ENCODE measurements at places on chromosomes 4 and X.
A peak's percentile ranks its signal among the peaks of the same experiment; 100 is the strongest.

DNA sequence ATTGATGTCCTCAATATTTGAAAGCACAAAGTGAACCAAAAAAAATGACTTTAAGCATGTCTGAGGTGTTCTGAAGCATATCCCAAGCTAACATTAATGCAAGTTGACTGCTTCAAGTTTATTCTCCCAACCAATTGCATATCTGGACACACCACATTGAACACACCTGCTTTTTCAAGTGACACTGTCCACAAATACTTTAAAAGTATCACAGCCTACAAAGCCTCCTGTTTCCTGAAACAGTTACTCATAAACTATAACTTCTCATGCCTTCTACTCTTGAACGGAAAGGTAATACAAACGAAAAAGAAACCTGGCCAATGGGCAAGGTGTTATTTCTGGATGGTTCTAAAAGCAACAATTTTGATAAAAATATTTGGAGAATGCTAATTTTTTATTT lies 1.1 kb downstream of the CDKL2 start:
- no peak for DNase-seq

DNA sequence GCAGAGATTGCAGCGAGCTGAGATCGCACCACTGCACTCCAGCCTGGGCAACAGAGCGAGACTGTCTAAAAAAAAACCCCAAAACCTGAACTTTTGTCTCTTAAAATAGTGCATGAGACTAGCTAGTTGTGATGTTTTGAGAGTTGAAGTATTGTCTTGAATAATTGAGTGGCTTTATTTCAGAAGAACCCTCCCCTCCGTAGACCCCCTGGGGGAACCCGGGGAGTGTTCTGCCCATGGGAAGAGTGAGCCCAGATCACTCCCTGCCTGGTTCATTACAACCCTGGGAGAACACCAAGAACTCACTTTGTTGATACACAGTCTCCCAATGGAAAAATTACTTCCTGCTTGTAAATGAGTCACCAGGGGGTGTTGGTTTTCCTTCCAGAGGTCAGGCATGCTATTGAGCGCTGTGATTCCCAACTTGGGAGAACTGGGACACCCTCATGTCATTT lies 65.3 kb upstream of the SHISA3 start:
- no peak for DNase-seq

DNA sequence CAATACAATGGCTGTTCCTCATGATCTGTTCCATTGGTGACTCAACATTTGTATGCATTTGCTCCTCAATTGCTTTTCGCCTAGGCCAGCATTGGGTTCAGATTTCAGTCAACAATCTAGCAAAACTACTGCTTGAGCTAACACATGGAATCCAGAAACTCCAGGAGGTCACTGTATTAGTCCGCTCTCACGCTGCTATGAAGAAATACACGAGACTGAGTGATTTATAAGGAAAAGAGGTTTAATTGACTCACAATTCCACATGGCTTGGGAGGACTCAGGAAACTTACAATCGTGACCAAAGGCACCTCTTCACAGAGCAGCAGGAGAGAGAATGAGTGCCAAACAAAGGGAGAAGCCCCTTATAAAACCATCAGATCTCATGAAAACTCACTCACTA lies 67.1 kb downstream of the RXFP1 start:
- DNase-seq = no peak

GRCh38 chr4:119212234-119212963 lies at the start of gene USP53:
TSS of gene USP53 (plus strand) at chr4:119212713. CDS start at chr4:119239760, 27,047 bp downstream.
- DNase-seq = peak; percentile 94

GRCh38 chrX:22296871-22297270 lies 24.2 kb downstream of the CBLL2 start:
- DNase-seq = no peak

DNA sequence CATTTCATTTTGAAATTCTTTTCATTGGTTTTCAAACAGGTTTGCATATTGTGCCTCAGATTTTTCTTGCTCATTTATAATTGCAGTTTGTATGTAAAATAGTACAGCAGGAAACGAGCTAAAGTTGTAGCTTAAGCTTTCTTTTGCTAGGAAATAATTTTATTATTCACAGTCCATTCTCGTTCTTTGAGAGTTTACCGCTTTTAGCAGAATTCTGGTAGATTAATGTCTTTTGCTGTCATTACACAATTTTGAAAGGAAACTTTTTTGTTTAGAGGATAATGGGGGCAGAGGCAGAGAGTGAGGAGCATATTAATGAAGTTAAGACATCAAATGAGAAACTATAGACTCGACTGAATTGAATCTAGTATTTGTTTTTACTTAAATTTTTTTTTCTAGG lies 10.5 kb downstream of the LSM6 start:
- no peak for DNase-seq

DNA sequence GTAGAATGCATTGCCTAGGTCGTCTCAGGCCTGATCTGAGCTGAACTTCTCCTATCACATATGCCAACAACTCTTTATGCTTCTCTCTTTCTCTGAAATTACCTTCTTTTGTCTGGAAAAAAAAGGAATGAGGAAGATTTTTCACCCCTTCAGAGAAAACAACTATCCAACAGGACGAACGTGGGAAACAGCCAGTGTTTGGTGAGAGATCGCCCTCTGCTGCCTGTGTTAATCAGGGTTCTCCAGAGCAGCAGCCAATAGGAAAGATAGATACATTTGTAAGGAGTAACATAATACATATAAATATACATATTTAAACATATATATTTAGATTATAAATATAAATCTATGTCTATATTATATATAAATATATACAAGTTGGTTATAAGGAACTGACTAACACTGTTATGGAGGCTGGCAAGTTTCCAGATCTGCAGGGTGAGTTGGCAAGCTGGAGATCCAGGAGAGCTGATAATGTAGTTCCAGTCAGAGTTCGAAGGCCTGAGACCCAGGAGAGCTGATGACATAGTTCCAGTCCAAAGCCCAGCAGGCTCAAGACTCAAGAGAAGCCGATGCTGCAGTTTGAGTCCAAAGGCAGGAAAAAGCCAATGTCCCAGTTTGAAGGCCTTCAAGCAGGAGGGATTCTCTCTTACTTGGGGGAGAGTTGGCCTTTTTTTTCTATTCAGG lies 13.3 kb downstream of the CETN2 start:
- no peak for DNase-seq

DNA sequence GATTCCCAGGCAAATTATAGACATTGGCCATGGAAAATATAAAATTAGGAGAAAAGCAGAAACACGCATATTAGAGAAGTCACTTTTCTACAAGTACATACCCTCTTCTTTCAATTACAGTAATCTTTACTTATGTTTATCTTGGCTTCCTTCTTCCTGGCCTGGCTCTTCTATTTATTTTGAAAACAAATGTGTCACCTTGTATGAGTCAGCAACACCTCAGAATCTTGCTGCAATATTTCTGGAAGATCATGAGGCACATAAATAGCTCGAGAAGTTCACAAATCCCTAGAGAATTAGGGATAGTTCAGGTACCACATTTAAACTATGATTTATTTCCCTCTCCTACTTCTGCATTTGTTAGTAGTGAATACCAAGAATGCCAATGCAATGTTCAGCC lies 124.6 kb downstream of the ANOS1 start:
- DNase-seq = no peak

DNA sequence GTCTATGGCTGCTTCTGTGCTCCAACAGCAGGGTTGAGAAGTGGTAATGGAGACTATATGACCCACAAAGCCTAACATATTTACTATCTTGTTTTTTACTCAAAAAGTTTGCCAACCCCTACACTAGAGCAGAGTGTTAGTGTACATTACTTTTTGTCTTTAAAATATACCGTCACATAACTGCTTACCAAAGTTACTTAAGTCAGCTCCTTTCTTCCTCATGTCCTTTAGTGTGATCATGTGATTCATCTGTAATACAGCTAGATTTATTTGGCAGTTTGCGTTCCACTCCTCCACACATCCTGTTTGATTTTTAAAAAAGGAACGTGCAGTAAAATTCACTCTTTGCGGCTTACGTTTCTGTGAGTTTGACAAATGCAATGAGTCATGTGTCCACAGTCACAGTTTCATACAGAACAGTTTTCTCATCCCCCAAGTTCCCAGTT lies 162.4 kb upstream of the GPRIN3 start:
- DNase-seq = no peak

- DNase-seq = no peak
Measured at GRCh38 chr4:7017446-7018048, 25.6 kb upstream of the TADA2B start.

- no peak for DNase-seq
Measured at GRCh38 chrX:118153270-118153669, 36.7 kb upstream of the KLHL13 start.

DNA sequence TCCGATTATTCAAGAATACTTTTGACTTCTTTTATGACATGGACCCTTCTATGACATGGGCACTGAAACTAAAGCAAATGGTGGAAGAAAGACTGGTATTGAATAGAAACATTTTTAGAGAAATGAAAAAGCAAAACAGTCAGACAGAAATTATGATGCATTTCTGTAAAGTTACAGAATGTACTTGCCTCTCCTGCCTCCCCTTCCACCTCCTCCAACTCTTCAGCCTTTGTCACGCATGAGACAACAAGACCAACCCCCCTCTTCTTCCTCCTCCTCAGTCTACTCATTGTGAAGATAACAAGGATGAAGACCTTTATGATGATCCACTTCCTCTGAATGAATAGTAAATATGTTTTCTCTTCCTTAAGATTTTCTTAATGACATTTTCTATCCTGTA lies 46.3 kb upstream of the HUWE1 start:
- no peak for DNase-seq

GRCh38 chrX:7943600-7944245 lies 16.5 kb upstream of the PNPLA4 start:
- no peak for DNase-seq

DNA sequence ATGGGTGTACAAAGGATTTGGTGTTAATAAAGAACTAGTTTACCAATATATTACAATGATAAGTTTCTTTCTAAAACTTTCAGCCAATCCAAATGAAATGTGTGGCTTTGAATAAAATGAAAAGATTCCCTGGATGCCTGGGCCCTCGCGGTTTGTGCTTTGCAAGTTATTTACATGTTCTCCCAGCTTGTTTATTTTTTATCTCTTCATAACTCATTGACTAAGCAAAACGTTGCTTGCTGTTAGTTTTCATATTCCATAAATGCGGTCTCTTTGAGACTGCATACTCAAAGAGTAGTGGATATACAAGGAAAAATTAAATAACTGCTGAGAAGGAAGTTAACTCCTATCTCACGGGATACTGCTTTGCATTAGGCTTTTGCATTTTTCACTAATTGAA lies 26.0 kb downstream of the FHDC1 start:
- no peak for DNase-seq

DNA sequence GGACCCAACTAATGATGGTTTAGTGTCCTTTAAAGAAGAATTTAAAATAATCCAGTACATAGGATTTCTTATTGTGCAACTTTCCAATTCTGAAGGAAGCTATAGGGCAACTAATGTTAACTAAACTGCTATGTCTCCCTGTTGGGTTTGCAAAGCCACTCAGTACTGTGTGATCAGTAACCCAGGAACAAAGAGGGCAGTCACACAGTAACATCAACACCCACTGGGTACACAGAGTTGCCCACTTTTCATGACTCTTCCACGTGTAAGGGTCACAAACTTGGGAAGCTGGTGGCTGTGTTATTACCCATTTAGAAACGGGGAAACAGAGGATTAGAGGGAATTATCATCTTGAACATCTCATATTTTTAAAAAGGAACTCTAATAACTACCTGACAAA lies 555.0 kb upstream of the DIPK2B start:
- DNase-seq = no peak

DNA sequence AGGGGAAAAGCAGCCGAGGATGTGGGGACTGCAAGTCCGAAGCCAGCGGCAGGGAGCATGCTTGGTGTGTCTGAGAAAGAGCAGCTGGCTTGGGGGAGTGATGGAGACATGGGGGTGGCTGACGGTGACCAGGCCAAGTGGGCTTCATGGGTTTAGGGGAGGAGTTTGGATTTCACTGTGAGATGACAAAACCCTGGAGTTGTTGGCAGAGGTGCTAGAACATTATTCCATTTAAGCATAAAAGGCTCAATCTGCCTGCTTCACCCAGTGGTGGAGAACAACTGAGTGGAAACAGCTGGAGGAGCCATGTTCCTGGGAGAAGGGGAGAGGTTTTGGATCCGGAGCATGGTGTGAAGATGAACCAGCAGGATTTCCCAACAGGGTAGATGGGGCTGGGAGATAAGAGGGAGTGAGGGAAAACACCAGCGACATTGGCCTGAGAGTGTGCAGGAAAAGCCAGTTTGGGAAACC lies 318.0 kb upstream of the TAPT1 start:
- DNase-seq = no peak

DNA sequence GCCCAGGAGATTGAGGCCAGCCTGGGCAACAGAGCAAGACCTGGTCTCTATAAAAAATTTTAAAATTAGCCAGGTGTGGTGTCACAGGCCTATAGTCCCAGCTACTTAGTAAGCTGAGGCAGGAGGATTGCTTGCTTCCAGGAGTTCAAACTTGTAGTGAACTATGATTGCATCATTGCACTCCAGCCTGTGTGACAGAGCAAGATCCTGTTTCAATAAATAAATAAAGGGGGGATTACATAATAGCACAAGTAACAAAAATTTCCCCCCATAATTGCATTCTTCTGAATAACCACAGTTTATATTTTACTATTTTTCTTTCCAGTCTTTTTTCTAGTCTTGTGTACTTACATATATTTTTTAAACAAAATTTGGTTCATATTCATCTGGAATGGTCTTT lies 135.6 kb downstream of the CHIC2 start:
- DNase-seq = no peak

- DNase-seq = no peak
Measured at GRCh38 chrX:130385520-130385919, at the start of gene GPR119. TSS of gene GPR119 (minus strand) at chrX:130385674. CDS start at chrX:130385447, 227 bp downstream.

Data from activated CD8-positive, alpha-beta memory T cell treated with anti-CD3 and anti-CD28 coated beads for 4 hours (primary cell).